CD4-positive, alpha-beta T cell treated with Interleukin-2 at 100 ng/mL for 4 hours (primary cell): ENCODE measurements at places on chromosomes 7 and 10.

DNA sequence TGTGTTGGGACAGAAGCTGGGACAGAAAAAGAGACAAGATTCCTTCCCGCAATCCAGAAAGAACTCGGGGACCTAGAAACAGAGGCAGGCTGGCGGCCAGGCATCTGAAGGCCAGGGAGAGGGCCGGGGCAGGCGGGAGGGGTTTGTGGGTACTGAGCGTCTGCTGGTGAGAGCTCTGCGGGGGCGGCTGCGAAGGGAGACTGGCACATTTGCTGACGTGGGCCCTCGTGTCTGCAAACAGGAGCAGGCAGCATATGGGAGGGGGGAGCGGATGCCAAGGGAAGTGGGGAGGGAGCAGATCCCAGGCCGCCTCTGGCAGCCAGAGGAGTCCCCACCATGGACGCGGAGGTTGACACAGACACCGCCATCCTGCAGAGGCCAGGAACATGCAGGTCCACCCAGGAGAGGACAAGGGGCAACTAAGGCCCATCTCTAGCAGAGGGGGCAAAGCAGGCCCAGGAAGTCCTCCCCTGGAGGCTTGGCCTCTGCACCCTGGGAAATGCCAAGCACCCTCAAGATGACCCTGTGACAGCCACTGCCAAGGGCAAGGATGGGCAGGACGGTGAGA is 32.2 kb downstream of the KCNH2 start:
- DNase-seq = no peak

GRCh38 chr10:118960157-118961090 is 69.1 kb upstream of the NANOS1 start:
- DNase-seq = no peak

GRCh38 chr10:106682175-106682574 is 482.3 kb downstream of the SORCS1 start:
- no peak for DNase-seq

DNA sequence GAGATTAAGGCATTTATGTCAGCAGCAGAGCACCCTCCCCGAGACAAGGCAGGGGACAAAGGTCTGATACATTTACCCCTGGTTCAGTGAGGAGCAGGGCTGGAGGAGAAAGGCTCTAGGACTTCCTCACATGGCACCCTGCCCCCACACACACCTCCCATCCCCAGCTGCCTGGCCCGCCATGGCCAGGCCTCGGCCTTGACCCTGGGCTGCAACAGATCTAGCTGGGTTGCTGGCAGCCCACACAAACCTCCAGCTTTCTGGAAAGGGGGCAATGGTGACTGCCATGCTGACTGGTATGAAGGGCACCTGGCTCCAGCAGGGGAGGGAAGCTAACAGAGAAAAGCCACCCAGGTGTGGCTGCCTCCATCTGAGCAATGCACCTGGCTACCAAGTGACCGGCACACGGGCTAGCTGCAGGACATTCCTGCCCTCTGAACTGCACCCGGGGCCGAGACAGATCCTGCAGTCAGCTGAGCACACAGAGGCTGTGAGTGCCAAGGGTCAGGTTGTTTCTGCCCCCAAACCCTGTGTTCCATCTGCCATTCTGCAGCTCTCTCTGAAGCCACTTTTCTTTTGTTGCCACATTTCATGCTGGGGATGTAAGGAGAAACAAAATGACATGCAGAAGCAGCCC is 85.8 kb upstream of the LRRC18 start:
- no peak for DNase-seq
